RWPE2 (cell line): ENCODE measurements at places on chromosomes 5 and 9.
A peak's percentile ranks its signal among the peaks of the same experiment; 100 is the strongest.

GRCh38 chr5:115778417-115778816 lies 38.0 kb downstream of the CDO1 start:
- H3K27ac ChIP-seq, result no peak overlapping the region
- H3K4me3 ChIP-seq, result no peak overlapping the region
- H3K4me1 ChIP-seq, result no peaks in the 10 kb centered on the region
- DNase-seq, result no peak
- no peaks in the 10 kb centered on the region for H3K36me3 ChIP-seq

GRCh38 chr9:118928722-118929121 lies 440.5 kb downstream of the BRINP1 start:
- no peaks in the 10 kb centered on the region for H3K27me3 ChIP-seq
- no peaks in the 10 kb centered on the region for H3K36me3 ChIP-seq
- no peak overlapping the region for H3K4me3 ChIP-seq
- H3K4me1 ChIP-seq, result no peaks in the 10 kb centered on the region

GRCh38 chr5:79109527-79110492 lies 1.8 kb upstream of the BHMT start:
- no peak for DNase-seq
- no peak overlapping the region for H3K4me3 ChIP-seq
- peaks cover 13% of the 10 kb centered on the region for H3K27me3 ChIP-seq
- H3K27ac ChIP-seq, result no peak overlapping the region
- H3K4me1 ChIP-seq, result no peaks in the 10 kb centered on the region
- no peaks in the 10 kb centered on the region for H3K36me3 ChIP-seq

- H3K27ac ChIP-seq, result no peak overlapping the region
- DNase-seq, result no peak
- H3K27me3 ChIP-seq, result peaks cover 42% of the 10 kb centered on the region
- H3K4me1 ChIP-seq, result no peaks in the 10 kb centered on the region
- H3K4me3 ChIP-seq, result peak overlapping the region; percentile 26
These were observed 650 bp downstream of the FRMD3 start for GRCh38 chr9:83537331-83538171.

- H3K36me3 ChIP-seq, result no peaks in the 10 kb centered on the region
- H3K4me1 ChIP-seq, result no peaks in the 10 kb centered on the region
- no peak overlapping the region for H3K4me3 ChIP-seq
These were observed 99.4 kb downstream of the TMEM215 start for GRCh38 chr9:32882705-32883104.

GRCh38 chr9:89574309-89574708 lies 30.5 kb upstream of the GADD45G start:
- no peak overlapping the region for H3K4me3 ChIP-seq
- no peak overlapping the region for H3K27ac ChIP-seq
- no peaks in the 10 kb centered on the region for H3K36me3 ChIP-seq
- DNase-seq, result no peak
- H3K27me3 ChIP-seq, result peaks cover 18% of the 10 kb centered on the region

DNA sequence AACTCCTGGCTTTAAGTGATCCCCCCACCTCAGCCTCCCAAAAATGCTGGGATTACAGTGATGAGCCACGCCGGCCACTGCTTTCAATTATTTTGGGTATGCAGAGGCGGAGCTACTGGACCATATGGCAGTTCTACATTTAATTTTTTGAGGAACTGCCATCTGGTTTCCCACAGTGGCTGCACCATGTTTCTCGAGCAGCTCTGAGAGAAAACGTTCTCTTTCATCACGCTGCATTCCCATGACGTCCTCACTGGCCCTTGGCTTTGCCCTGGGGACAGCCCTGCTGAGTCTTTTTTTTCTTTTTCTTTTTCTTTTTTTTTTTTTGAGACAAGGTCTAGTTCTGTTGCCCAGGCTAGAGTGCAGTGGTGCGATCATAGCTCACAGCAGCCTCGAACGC lies 35.5 kb upstream of the GRHPR start:
- H3K4me3 ChIP-seq, result no peak overlapping the region
- H3K36me3 ChIP-seq, result no peaks in the 10 kb centered on the region
- no peak for DNase-seq
- H3K27ac ChIP-seq, result no peak overlapping the region
- no peaks in the 10 kb centered on the region for H3K4me1 ChIP-seq
- no peaks in the 10 kb centered on the region for H3K27me3 ChIP-seq

DNA sequence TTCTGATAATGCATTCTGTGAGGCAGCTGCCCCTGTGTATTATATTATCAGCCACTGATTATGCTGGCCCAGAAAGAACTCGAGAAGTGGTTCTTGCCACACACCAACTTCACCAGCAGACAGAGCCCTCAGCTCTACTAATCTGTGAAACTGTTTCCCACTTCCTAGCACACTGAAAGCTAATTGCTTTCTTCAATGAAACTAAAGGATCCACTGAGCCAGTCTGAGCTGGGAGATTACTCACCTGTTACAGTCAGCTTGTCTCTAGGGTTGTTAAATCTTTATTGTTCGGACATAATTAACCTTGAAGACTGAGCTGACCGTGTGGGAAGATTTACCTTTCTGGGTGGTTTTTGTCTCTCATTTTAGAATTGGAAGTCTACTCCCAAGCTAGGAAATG lies 263.2 kb downstream of the KCTD16 start:
- no peaks in the 10 kb centered on the region for H3K4me1 ChIP-seq
- no peak overlapping the region for H3K4me3 ChIP-seq
- H3K27me3 ChIP-seq, result no peaks in the 10 kb centered on the region
- no peak for DNase-seq

GRCh38 chr5:74664551-74664950 lies 20.5 kb upstream of the HEXB start:
- no peak for DNase-seq
- no peak overlapping the region for H3K27ac ChIP-seq
- no peaks in the 10 kb centered on the region for H3K4me1 ChIP-seq

DNA sequence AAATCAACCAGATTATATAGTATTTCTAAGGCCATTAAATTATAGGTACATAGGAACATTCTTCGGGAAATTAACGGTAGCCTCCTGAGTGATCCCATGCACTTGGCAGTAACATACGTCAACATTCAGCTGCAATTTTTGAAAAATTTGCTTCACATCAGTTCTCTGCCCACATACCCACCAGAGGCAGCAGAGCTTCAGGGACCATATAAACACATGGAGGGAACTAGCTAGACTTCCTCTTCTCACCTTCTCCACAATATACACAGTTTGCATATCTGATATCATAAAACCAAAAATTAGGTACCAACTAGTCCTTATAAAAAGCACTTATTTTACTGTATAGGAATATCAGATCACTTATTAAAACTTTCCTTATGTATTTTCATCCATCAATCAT lies 4.8 kb downstream of the PSIP1 start:
- no peaks in the 10 kb centered on the region for H3K27me3 ChIP-seq
- H3K27ac ChIP-seq, result no peak overlapping the region
- no peak for DNase-seq
- H3K4me3 ChIP-seq, result no peak overlapping the region
- peaks cover 13% of the 10 kb centered on the region for H3K4me1 ChIP-seq
- peaks cover 80% of the 10 kb centered on the region for H3K36me3 ChIP-seq

DNA sequence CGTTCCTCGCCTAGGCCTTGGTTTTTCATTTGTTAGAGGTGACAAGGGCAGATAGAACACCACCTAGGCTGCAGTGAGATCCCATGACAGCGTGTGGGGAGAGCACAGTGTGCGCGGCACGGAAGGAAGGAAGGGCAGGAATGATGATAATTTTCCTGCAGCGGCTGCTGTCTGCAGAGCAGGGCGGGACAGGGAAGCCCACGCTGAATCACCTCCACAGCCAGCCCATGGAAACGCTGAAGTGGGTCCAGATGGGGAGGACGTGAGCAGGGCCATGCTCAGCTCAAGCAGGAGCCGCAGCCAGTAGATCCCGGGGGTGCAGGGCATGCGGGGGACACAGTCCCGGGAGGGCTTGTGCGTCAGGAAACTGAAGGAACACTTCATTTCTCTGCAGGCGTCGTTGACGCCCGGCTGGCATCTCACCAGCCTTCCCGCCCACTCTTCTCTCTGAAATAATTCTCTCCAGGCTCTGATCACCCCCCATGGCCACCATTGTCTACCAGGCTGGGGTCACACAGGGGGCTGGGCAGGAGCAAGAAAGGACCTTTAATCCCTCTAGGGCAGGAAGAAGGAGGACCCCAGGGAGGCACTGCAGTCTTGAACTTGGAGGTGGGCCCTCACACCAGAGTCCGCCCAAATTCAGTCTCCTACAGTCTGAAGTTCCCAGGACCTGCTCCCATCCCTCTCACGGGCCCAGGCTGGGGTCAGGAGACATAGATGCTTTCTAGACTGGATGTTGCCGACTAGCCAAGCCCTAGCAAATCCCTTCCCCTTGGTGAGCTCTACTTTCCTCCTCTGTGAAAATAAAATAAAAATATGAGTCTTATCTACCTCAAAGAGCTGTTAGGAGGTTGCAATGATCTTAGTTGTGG lies 20.9 kb upstream of the SYNPO start:
- peaks cover 6% of the 10 kb centered on the region for H3K4me1 ChIP-seq
- no peaks in the 10 kb centered on the region for H3K36me3 ChIP-seq
- H3K27me3 ChIP-seq, result no peaks in the 10 kb centered on the region
- no peak overlapping the region for H3K27ac ChIP-seq
- no peak for DNase-seq
- H3K4me3 ChIP-seq, result no peak overlapping the region

- H3K27ac ChIP-seq, result no peak overlapping the region
- no peaks in the 10 kb centered on the region for H3K27me3 ChIP-seq
- peaks cover 5% of the 10 kb centered on the region for H3K4me1 ChIP-seq
- H3K36me3 ChIP-seq, result no peaks in the 10 kb centered on the region
- no peak overlapping the region for H3K4me3 ChIP-seq
These were observed 49.1 kb upstream of the EXOC3 start for GRCh38 chr5:393846-394275.

- H3K36me3 ChIP-seq, result no peaks in the 10 kb centered on the region
- H3K27ac ChIP-seq, result no peak overlapping the region
- no peaks in the 10 kb centered on the region for H3K4me1 ChIP-seq
- no peaks in the 10 kb centered on the region for H3K27me3 ChIP-seq
- DNase-seq, result no peak
These were observed 4.9 kb upstream of the IFNB1 start for GRCh38 chr9:21082671-21083070.

DNA sequence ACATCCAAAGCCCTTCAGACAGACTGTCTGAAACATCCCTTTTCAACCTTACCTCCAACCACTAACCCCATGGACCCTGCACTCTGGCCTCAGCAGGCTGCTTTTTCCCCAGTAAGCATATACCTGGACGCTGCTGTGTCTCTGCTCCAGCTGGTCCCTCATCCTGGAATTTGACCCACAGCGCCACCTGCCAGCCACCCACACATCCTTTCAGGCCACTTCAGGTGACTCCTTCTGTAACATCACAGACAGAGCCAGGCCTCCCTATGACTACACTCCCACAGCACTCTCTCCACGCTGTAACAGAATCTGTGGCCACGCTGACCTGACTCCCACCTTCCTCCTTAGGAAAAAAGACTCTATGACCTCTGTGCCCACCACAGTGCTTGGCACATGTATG lies 3.4 kb downstream of the MGAT1 start:
- DNase-seq, result peak; percentile 45
- peaks cover 52% of the 10 kb centered on the region for H3K4me1 ChIP-seq
- no peaks in the 10 kb centered on the region for H3K27me3 ChIP-seq
- H3K27ac ChIP-seq, result peak overlapping the region; percentile 90

GRCh38 chr5:68839019-68839552 lies 254.7 kb upstream of the SLC30A5 start:
- H3K27me3 ChIP-seq, result no peaks in the 10 kb centered on the region
- H3K36me3 ChIP-seq, result no peaks in the 10 kb centered on the region
- H3K4me3 ChIP-seq, result no peak overlapping the region
- DNase-seq, result no peak
- no peak overlapping the region for H3K27ac ChIP-seq

- no peak overlapping the region for H3K27ac ChIP-seq
- DNase-seq, result no peak
- no peaks in the 10 kb centered on the region for H3K27me3 ChIP-seq
- peaks cover 58% of the 10 kb centered on the region for H3K36me3 ChIP-seq
These were observed 46.2 kb upstream of the FBXW11 start for GRCh38 chr5:172052450-172053236.

GRCh38 chr9:109311286-109311685 lies 9.6 kb downstream of the EPB41L4B start:
- no peaks in the 10 kb centered on the region for H3K36me3 ChIP-seq
- no peak overlapping the region for H3K4me3 ChIP-seq
- no peaks in the 10 kb centered on the region for H3K27me3 ChIP-seq
- peaks cover 29% of the 10 kb centered on the region for H3K4me1 ChIP-seq
- DNase-seq, result no peak
- H3K27ac ChIP-seq, result no peak overlapping the region

DNA sequence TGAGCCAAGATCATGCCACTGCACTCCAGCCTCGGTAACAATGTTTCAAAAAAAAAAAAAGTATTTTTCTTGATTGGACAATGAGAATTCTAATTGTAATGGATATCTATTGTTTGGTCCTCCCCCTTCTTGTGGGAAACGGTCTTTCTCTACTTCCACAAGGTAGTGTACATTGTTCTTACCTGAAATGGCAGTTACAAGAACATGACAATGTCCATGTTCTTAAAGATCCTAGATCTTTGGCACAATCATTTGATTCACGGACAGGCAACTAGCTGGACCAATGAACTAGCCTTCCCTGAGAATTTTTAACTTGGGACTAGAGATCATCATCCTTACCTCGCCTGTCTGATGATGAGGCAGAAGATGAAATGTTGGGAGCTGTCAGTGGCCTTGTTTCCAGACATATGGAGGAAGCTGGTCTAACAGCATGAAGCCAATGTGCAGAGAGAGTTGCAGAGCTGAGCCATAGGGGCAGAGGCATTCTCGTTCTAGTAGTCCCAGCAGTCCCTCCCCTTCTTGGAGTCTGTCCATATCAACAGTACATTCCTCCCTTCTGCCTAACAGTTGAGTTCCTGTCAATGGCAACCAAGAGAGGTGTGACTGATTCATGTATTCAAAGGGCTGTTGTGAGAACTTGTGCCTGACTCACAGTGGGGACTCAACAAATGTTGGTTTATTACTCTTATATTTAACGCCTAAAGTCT lies 2.1 kb upstream of the MARCHF6 start:
- peaks cover 16% of the 10 kb centered on the region; the same call in 1 of the 2 replicates for H3K36me3 ChIP-seq
- no peak overlapping the region for H3K4me3 ChIP-seq
- no peak overlapping the region for H3K27ac ChIP-seq
- H3K27me3 ChIP-seq, result no peaks in the 10 kb centered on the region

- no peaks in the 10 kb centered on the region for H3K27me3 ChIP-seq
- no peak overlapping the region for H3K27ac ChIP-seq
- no peak for DNase-seq
These were observed 130.8 kb downstream of the C9orf152 start for GRCh38 chr9:110076894-110077725.

GRCh38 chr5:53257806-53258373 lies 148.3 kb upstream of the MOCS2 start:
- peak; percentile 78 for DNase-seq
- no peaks in the 10 kb centered on the region for H3K36me3 ChIP-seq
- no peak overlapping the region for H3K4me3 ChIP-seq
- H3K27me3 ChIP-seq, result no peaks in the 10 kb centered on the region
- peaks cover 37% of the 10 kb centered on the region for H3K4me1 ChIP-seq

GRCh38 chr5:172835290-172835993 lies 1.4 kb downstream of the ERGIC1 start:
- H3K36me3 ChIP-seq, result peaks cover 49% of the 10 kb centered on the region
- DNase-seq, result no peak
- peak overlapping the region; percentile 66 for H3K27ac ChIP-seq
- H3K4me3 ChIP-seq, result peak overlapping the region; percentile 90

DNA sequence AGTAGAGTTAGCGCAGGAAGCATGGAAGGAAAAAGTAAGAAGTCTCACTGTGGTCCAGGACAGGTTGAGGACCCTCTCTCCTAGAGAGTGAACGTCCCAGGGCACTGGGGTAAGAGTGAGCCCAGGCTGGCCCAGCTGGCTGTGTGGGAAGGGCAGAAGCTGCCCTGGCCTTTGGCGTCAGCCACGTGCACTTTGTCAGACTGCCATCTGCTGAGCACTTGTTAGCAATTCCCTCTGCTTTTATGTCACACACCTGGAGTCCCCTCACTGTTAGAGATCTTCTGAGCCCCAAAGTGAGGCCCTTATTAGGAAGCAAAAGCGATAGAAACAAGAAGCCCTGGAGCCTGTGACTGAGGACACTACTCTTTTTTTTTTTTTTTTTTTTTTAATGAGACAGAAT lies 79.1 kb downstream of the UGCG start:
- H3K36me3 ChIP-seq, result no peaks in the 10 kb centered on the region
- H3K4me1 ChIP-seq, result peaks cover 6% of the 10 kb centered on the region
- H3K27me3 ChIP-seq, result no peaks in the 10 kb centered on the region
